ENCODE measurements at places on chromosomes 12 and 14.

DNA sequence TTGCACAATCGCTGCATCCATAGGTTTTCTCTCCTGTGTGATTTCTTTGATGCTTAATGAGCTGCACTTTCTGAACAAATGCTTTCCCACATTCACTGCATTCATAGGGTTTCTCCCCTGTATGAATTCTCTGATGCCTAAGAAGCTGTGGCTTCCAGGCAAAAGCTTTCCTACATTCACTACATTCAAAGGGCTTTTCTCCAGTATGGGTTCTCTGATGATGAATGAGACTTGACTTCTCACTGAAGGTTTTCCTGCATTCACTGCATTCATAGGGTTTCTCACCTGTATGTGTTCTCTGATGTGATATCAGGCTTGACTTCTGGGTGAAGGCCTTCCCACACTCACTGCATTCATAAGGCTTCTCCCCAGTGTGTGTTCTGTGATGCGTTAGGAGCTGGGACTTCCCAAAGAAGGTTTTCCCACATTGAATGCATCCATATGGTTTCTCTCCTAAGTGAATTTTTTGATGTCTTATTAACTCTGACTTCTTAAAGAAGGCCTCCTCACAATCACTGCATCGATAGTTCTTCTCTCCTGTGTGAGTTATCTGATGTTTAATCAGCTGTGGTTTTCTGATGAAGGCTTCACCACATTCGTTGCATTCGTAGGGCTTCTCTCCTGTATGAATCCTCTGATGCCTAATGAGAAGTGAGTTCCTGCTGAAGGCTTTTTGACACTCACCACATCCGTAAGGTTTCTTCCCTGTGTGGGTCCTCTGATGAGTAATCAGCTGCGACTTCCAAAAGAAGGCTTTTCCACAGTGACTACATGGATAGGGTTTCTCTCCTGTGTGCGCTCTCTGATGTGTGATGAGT, 30.3 kb downstream of the ZNF605 start:
- no peak for DNase-seq

DNA sequence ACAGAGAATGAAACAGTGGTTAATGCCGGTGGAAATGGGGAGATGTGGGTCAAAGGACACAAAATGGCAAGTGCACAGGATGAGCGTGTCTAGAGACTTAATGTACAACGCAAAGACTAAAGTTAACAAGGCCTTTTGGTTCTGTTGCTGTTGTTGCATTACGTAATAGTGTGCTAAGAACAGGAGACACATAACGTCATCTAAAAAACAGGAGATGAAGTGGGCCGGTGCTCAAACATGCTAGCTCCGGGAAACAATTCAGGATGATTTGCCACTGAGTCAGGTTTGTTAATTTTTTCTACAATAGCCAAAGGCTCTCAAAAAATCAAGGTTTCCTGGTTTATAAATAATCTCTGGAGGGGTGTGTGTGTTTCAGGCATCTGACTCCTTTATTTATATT, 55.5 kb downstream of the ETV6 start:
- no peak for DNase-seq

DNA sequence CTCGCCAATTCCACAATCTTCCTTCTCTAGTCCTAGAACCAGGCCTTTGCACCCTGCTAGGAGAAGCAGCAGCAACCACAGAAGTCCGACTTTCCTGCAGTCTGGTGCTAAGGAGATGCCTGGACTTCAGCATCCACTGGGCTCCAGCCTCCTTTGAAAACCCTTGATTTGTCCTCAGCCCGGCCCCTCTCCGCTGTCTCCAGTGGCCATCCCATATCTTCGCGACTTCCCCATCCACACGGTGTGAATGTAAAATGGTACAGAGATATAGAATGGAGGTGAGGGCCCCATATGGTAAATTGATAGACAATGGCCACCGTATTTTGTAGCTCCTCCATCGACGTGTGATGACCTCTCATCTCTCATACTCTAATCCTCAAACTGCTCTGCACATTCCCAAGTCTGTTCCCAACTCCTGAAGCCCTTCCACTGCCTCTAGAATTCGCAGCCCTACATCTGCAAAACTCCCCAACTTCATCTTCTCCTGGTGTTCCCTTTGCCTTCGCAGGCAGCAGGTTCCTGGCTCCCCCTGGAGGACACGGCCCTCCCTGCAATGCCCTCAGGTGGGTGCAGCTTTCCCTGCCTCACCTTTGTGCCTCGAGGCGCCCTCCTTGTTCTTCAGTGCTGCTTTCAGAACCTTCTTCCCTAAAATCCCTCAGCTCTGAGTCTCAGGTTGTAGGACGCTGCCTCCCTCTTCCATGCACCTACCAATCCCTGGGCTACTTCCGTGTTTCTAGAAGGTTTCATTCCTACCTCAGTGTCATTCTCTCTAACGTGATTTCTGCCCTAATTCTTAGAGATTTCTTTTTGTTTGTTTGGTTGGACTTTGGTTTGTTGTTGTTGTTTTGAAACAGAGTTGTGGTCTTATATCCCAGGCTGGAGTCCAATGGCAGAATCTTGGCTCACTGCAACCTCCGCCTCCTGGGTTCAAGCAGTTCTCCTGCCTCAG, 36.7 kb downstream of the TMBIM6 start:
- DNase-seq = peak; percentile 74

GRCh38 chr12:68259318-68259940, 6.0 kb upstream of the IL22 start:
- DNase-seq = no peak

DNA sequence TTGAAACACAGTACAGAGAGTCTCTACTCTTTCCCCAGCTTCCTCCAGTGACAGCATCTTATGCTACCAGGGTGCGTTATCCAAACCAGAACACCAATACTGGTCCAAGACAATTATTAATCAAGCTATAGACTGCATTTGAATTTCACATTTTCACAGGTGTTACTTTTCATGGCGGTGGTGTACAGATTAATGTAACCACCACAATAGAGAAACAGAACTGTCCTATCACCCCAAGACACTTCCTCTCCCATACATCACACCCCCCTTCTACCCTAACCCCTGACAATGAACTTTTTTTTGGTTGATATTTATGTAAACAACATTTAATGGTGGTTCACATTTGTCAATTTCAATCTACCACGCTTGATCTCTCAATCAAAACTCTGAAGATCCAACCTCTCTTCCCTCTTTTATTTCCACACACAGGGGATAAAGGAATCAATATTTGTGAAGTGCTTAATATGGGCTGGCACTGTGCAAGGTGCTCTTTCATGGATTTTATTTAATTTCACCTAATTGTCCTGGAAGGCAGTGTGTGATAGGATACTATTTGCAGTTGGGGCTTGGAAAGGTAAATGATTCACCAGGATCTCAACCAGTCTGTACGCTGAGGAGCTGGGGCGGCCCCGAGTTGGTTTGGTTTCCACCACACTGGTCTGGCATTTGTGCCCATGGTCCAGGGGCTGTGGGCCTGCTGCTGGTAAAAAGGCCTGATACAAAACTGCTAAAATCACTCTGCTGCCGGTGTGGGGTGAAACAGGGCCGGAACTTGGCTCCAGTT, 54.6 kb upstream of the DICER1 start:
- DNase-seq = peak; percentile 71

DNA sequence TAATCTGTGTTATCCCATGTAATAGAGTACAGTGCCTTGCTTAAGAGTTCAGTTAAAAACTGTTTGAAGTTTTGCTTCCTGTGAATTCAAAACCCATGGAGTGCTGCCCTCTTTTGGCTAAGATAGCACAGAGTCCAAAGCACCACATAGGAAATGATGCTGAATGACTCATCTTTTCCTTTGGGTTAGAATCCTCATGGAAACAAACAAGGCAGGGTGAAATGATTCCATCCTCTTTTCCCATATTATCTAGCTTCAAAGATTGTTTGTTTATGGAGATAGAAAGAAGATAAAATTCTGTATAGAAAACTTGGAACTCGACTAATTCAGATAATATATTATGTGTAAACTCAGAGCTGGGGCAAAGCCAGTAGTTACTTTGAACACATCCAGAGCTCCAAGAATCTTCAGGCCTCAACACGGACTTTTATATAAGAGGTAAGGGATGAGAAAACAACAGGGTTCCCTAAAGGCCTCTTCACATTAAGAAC, 87.4 kb downstream of the OTOGL start:
- no peak for DNase-seq

DNA sequence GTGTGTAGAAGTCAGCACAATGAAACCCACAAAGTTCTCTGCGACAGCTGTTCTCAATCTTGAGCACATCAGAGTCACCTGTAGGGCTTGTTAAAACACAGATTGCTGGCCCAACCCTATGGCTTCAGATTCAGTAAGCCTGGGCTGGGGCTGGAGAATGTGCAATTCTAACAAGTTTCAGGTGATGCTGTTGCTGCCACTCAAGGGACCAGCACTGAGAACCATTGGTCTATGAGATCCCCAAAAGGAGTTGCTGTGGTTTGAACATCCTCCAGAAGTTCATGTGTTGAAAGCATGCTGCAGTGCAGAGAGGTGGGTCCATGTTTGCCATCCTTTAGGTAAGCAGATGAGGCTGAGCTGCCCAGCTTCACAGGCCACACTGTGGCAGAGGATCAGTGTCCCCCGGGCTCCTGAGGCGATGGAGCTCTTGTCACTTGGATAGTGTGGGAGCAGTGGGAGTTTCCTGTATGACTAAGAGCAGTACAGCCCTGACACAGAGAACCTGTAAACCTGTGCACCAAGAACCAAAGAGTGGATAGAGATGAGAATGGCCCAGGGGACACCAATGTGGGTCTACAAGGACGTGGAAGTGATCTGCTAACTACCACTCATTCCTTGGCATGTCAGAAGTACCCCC, 8.0 kb upstream of the RTRAF start:
- DNase-seq = no peak

DNA sequence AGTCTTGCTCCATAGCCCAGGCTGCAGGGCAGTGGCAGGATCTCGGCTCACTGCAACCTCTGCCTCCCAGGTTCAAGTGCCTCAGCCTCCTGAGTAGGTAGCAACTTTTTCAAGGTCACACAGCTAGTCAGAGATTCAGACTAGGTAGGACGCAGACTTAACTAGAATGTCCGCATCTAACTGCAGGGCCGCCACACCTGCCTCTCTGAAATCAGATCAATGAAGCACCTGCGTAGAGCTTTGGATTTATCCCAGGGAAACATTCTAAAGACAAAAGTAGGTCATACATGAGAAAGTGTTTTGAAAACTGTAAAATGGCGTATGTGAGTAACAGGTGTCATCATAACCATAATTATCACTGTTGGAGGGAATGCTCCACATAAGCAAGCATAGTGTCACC, 49.5 kb upstream of the PAPOLA start:
- no peak for DNase-seq

DNA sequence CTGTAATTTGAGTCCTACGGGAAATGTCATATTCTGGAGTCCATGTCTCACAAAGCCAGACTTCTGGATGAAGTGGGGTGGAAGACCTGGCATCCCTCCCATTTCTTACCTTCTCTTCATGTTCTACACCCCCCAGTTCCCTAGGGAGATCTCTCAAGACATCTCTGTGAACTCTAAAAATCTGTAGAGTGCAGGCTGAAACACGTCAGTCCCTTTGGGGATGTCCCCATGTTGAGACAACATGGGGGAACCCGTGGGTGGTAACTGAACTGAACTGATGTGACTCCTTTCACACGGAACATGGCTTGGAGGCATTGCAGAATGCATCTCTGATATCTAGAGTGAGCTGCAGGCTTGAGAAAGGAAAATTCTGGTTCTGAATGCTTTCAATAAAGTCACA, 15.2 kb downstream of the SERPINA12 start:
- DNase-seq = no peak

GRCh38 chr12:121946313-121947025, 28.1 kb downstream of the CFAP251 start:
- DNase-seq = no peak

- no peak for DNase-seq
These were observed 148.4 kb downstream of the DPF3 start for GRCh38 chr14:72745546-72745945.

DNA sequence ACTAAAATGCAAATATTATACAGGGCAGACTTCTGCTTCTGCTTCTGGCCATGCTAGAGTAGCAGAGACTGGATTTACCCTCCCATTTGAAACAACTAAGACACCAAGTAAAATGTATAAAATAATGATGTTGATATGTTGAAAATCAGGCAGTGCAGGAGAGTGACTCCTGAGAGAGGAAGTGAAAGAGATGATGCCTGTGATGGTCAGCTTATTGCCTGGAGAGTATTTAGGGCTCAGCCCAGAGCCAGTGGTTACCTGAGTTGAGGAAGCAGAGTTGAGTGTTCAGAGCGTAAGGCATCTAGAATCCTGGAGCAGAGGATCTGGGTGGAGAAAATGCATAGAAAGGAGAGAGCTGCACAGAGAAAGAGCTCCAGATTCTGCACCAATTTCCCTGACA, 131.8 kb upstream of the C14orf180 start:
- no peak for DNase-seq

DNA sequence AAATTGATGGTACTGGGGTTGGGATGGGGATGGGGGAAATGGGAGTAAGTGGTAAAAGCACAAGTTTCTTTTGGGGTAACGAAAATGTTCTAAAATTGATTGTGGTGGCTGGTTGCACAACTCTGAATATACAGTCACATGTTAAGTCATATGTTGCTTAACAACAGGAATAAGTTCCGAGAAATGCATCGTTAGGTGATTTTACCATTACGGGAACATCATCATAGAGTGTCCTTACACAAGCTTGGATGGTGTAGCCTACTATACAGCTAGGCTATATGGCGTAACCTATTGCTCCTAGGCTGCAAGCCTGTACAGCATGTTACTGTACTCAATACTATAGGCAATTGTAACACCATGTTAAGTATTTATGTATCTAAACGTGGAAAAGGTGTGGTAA, 31.0 kb downstream of the ITGA7 start:
- no peak for DNase-seq

DNA sequence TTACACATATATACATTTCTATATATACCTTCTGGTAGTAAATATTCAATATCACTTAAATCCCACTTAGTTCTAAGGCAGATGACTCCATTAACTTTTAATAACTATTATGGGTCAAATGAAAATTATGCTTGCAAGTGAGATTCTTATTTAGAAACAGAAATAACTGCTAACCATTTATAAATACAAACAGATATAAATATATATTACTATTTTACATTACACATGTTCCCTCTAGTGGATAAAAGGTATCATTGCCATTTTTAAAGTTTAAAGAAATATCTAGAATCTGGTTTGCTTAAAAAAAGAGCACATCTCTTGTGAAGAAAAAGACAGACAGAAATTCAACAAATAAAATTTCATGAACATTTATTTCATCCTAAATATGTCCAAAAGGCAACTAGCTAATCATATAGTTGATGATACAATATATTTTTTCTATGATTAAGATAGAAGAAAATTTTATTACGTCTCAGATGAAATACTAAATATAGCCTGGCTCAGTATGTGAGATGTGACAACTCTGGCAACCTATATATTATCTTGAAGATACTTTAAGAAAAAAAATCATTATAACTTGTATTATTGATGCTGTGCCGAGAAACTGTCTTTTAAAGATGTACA, 11.7 kb upstream of the RAD51AP1 start:
- DNase-seq = no peak

DNA sequence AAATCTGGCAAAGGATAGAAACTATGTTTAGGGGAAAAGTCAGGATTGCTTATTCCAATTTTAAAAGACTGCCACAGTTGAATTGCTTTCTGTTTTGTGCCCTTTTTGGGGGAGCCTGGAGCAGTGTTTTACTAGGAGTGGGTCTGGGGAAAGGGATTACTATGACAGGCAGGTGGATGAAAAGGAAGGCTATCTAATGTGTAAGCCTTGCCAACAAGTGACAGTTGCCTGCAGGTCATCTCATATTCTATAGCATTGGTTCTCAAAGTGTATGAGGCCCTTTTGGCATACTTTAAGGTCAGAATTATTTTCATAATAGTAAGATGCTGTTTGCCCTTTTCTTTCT, 4.1 kb downstream of the EID3 start:
- DNase-seq = no peak

- DNase-seq = no peak
These were observed 4.3 kb upstream of the PGF start for GRCh38 chr14:74959596-74960180.
